CD4-positive, alpha-beta T cell treated with Interleukin-15 for 1 hour (primary cell): ENCODE measurements at places on chromosomes 4 and X.
A peak's percentile ranks its signal among the peaks of the same experiment; 100 is the strongest.

GRCh38 chrX:107226757-107227156, 20.3 kb downstream of the DNAAF6 start:
- DNase-seq: no peak

DNA sequence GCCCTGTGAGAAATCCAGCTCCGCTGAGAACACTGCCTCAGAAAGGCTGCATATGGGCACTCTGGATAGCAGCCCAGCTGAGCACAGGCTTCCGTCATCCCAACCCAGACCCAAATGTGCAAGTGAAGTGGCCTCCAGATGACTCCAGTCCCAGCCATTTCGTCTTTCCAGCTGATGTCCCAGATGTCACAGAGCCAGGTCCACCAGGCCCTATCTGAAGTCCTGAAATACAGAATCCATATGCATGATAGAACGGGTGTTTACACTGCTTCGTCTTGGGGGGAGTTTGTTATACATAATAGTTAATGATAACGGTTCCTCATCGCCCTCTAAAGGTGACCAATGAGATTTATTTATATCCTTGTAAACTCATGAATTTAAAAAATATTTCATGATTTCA, 72.6 kb upstream of the TRIM2 start:
- DNase-seq: no peak

GRCh38 chr4:167321299-167321698, 87.0 kb upstream of the SPOCK3 start:
- no peak for DNase-seq

DNA sequence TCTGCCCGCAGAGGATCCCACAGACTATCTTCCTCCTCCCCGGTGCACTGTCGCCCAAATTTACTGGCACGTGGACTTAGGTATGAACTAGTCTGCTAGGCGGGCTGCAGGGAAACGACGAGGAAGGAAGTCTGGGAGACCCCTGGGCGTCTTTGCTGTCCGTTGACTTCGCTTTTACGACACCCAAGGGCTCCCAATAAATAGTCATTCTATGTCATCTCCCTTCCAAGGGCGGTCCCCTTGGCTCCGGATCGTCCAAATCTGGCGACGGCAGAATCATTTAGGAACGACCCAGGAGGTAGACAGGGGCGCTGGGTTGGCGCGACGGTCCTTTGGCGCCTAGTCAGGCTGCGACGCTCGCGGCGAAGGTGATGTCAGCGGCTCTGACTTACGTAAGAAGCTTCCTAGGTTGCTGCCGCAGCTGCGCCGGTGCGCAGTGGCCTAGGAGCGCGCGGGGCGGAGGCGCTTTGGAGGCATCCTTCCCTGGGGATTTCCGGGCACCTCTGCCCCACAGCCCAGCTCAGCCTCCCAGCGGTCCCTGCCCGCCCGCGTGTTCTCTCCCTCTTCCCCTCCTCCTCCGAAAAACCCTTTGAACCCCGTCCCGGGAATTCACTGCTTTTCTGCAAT, 2.2 kb downstream of the NHS start:
- DNase-seq: no peak

GRCh38 chrX:106999002-106999975, 723 bp downstream of the MORC4 start:
- DNase-seq: peak; percentile 21
